Spleen (tissue), 13 donors: ENCODE measurements at places on chromosomes 2 and 18.

- DNase-seq: no peak
Measured at GRCh38 chr2:141586985-141587384, 543.8 kb downstream of the LRP1B start.

GRCh38 chr2:65790676-65790935 is 358.2 kb upstream of the SPRED2 start:
- DNase-seq: no peak

- peak; percentile 77 for DNase-seq
Measured at GRCh38 chr18:22558945-22559385, 141.2 kb upstream of the CTAGE1 start.

- no peak for DNase-seq
Measured at GRCh38 chr18:9711361-9712129, 3.4 kb downstream of the RAB31 start.

- DNase-seq: no peak
Measured at GRCh38 chr2:206962966-206963365, 23.6 kb downstream of the CPO start.

DNA sequence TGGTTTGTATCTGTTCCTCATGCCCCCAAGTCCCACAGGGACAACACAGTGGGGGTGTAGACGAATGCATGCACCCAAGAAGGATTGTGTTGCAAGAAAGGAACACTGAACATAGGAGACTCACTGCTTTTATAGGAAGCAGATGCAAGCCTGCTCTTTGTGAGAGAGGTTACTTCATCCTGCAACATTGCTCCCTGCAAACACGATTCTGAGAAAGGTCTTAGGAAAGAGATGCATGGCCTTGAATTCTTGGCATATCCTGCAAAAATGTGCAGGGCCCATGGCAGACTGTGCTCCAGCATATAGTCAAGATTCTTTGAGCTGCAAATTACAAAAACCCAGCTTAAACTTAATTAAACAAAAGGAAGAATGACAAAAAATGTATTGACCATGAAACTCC is 312.2 kb upstream of the MGAT5 start:
- no peak for DNase-seq

DNA sequence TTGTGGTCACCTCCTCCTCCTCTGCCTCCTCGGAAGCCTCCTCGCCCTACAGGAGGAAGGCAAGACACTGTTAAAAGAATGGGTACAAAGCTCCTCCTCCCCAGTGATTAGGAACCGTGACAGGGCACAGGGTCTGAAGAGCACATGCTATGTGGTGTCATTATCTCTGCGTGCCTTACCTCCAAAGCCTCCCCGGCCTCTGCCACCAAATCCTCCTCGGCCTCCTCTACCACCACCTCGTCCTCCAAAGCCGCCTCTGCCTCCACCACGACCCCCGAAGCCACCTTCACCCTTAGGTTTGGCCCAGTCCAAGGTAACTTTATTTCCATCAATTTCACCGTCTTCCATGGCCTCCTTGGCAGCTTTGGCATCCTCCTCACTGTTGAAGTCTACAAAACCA is 9.1 kb downstream of the NCL start:
- DNase-seq: peak; percentile 63

- peak; percentile 92 for DNase-seq
Measured at GRCh38 chr18:48777026-48777743, 173.6 kb downstream of the SMAD7 start.

GRCh38 chr2:80703532-80703931 is 399.0 kb upstream of the LRRTM1 start:
- no peak for DNase-seq

GRCh38 chr2:120320318-120320851 is 25.6 kb upstream of the INHBB start:
- DNase-seq: peak; percentile 12

DNA sequence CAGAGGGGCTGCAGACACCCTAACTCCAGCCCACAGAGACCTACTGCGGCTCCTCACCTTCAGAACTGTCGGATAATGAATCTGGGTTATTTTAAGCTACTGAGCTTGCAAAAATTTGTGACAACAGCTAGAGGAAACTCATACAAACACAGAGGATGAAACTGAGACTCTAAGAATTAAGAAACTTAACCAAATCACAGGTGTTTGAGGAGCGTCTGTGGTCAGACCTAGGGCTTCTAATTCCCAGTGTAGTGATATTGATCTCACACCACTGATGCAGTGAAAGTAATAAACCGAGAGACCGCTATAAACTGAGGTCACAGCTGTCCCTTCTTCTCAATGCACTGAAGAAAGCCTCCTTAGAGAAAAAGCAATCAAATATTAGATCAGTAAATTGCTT is 110.1 kb downstream of the RGPD3 start:
- DNase-seq: no peak

GRCh38 chr18:79374408-79375171 is 21.1 kb upstream of the NFATC1 start:
- peak; percentile 77 for DNase-seq

GRCh38 chr2:7866104-7866503 is 815.8 kb upstream of the ID2 start:
- no peak for DNase-seq

DNA sequence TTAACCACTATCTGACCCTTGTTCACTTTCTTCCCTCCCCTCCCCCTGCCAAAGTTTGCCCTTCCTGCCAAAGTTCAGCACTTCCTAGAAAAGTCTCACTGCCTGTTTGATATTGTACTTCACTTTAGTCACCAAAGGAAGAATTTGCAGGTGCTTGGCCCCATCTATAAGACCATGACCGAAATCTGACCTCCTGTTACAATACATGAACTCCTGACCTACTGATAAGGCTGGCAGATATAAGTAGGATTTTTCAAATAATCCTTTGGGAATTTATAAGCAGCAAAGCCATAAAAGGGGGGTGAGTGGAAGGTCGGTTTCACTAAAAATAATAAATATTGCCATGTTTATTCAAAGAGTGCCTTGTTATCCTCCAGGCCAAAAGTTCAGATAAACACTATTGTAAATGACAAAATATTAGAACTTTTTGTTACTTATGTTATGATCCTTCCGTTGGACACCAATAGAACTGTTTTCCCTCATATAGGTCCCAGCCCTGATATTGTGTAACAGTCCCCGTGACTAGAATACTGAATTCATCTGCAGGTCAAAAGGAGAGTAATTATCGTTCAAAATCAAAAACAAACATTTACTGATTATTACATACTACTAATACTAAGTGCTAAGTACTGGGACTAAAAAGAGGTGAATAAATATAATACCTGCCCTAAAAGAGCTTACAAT is 277.6 kb downstream of the EXOC6B start:
- no peak for DNase-seq

DNA sequence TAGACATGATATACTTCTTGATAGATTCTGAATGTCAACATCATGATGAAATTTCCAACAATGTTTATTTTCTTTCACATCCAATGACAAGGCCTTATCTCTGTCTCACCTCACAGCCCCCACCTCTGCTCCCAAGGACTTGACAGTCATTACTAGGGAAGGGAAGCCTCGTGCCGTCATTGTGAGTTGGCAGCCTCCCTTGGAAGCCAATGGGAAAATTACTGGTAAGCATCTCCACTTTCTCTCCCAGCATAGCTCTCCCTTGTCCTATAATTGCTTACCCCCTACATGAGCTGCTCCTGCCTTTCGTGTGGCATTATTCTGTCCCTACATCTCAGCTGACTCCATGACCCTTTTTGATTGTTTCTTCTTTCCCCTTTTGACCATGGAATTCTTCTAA is 821.8 kb downstream of the MBD2 start:
- DNase-seq: no peak

DNA sequence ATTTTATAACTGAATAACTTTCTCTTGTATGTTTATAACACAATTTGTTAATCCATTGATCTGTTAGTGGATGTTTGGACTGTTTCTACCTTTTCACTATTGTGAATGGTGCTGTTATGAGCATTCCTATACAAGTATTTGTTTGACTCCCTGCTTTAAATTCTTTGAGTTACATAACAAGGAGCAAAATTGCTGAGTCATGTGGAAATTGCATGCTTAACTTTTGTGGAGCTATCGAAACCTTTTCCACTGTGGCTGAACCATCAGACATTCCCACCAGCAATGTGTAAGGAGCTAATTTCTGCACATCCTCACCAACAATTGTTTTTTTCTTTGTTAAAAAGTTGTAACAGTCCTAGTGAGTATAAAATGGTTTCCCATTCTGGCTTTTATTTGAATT is 415.5 kb downstream of the CBLN2 start:
- DNase-seq: no peak

DNA sequence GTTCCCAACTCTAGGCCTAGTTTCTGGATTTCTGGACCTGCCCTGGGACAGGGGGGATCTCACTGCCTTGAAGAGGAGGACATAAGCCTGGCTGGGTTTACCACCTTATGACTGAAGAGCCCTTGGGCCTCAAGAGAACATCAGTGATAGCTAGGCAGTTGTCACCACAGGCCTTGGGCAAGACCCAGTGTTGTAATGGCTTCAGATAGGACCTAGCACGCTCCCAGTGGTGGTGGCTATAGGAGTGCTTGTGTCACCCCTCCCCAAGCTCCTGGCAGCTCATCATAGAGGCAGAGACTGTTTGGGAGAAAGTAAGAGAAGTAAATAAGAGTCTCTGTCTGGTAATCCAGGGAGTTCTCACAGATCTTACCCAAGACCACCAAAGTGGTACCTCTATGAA is 19.4 kb upstream of the EVA1A start:
- DNase-seq: no peak
